ENCODE measurements at places on chromosomes 5 and 9. TPM values are rescaled to one million over a fixed set of nuclear protein-coding genes. Genes with fewer than 3 reads are reported as not detected.
A peak's percentile ranks its signal among the peaks of the same experiment; 100 is the strongest.

DNA sequence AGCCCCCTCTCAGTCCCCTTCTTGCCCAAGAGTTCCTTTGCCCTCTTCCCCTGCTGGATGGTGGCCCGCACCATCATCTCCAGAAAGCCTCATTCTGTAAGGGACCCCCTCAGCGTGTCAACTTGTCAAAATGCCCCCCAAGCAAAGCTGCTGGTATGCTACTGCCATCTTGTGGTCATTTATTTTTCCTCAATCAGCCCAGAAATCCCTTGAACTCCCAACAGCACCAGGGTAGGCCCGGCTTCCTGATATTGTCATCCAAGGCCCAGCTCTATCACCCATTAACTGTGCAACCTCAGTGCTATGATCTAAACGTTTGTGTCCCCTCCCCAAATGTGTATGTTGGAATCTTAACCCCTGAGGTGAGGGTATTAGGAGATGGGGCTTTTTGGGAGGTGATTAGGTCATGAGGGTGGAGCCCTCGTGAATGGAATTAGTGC lies 53.2 kb upstream of the FBXW11 start:
- DNase-seq: no peak

- no peak for DNase-seq
Measured at GRCh38 chr5:119071561-119071995, 691 bp downstream of the DMXL1 start.

DNA sequence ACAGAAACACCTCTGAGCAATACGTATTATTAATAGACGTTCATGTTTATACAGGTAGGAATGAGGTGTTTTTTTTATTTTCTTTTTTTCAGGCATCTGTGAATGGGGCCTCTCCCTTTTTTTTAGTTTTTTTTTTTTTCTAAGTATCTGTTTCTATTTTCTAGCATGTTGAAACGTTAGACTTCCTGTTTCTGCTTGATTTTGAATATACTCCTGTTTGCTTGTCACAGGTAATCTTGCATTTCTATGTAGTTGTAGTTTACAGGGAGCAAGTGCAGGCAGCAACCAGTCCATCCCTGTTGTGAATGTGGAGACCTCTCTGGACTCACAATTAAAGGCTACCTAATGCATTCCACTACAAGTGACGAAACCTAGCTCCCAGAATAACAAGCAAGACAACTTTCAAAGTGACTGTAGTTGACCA lies 22.8 kb upstream of the TNFAIP8 start:
- DNase-seq: no peak

- DNase-seq: no peak
Measured at GRCh38 chr5:95863383-95863757, 40.8 kb upstream of the GLRX start.

GRCh38 chr9:69364510-69365150 lies 39.6 kb downstream of the ENTREP1 start:
- DNase-seq: no peak

- DNase-seq: no peak
Measured at GRCh38 chr5:128537221-128537999, 635 bp downstream of the FBN2 start.

GRCh38 chr9:123411636-123412035 lies 55.6 kb downstream of the CRB2 start:
- DNase-seq: no peak

DNA sequence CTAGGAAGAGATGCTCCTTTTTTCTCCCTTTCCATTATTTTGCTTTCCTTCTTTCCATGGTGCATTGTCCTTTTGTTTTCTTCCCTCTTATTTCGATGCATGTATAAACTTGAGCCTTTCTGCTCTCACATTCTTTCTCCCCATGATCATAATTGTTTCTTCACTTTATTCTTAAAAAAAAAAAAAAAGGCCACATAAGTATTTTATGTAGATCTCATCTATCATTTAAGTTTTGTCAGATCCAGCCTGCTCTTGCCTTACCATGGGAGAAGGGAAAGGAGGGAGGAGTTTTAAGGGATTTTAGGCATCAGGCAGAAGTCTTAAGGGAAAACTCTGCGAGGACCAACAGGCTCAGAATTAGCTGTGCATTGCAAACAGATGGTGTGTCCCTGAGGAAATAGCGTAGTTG lies 11.1 kb downstream of the TGFBR1 start:
- DNase-seq: no peak

GRCh38 chr9:125556046-125556721 lies 150.8 kb downstream of the MAPKAP1 start:
- no peak for DNase-seq

DNA sequence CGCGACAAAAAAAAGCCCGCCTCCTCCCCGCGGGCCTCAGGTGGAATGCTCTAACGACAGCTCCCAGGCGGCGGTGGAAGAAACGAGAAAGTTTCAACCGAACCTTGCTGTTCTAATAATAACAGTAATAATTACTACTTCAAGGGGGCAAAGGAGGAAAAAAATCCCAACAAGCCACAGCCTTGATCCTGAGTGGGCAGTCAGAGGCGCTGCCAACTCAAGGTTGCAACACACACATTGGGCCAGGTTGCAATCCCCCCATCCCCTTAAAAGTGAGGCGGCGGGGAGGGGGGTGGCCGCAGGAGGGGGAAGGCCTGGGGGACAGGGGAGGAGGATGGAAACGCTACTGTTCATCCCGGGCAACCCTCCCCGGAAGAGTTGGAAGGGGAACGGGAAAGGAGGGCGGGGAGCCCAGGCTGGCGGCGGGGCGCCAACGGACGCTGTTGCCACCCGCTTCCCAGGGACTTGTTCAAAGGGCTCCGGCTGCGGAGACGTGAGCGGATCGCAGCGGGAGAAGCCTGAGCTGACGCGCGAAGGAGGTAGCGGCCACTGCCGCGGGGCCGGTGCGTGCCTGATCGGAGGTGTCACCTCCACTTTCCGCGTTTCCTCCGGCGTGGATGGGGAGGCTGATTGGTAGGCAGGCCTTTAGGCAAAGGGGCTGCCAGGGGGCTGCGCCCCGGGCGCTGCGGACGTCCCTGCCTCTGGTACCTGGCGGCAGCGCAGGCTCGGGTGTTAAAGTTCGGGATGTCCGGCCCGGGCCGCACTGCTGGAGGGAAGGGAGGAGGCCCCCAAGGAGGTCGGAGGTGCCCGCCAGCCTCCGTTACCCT lies 647 bp downstream of the SMARCA2 start:
- DNase-seq: no peak

DNA sequence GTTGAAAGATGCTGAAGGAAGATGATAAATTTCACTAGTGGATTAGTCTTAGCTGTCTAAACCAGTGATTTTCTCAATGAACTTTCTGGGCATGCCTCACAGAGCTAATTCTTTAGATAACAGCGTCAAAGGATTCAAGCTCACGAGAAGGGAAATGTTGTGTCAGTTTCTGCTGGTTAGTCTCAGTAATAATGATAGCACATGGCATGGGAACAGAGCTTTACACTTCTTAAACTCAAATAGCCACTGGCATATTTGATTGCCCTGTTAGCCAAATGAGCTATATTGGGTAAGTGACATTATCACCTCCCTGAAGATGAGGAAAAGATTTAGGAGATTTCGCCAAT lies 139.3 kb upstream of the NR3C1 start:
- DNase-seq: no peak

DNA sequence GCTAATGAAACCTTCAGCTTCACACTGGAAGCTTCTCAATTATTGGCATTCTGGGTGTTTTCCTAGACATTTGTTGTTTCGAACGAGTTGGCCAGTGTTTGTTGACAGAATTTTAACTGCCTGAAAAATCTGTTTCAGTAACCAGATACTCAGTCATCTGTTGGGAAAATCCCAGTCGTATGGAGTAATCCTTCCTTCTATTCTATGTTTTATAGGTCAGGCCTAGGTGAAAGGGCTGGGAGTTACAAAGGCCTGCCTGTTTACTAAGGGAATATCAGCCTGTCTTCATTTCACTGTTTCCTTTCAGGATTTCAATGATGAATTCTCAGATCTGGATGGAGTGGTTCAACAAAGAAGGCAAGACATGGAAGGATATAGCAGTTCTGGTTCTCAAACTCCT lies 59.9 kb downstream of the GRAMD2B start:
- no peak for DNase-seq

DNA sequence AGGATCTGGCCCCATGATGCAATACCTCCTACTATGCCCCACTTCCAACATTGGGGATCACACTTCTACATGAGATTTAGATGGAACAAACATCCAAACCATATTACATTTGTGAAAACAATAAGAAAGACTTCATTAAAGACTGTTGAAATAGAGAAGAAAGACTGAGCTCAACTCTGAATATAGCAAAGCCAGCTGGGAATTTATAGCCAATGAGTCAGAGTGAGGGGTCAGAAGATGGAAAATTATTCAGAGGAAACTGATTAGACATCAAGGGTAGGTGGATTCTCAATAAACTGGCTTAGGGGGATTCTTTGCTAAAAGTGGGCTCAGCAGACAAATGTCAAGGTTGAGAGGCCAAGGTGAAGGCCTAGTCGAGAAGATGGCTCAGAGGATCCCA lies 25.6 kb downstream of the BTF3 start:
- DNase-seq: no peak

GRCh38 chr5:776862-777711 lies 7.4 kb downstream of the ZDHHC11B start:
- no peak for DNase-seq

DNA sequence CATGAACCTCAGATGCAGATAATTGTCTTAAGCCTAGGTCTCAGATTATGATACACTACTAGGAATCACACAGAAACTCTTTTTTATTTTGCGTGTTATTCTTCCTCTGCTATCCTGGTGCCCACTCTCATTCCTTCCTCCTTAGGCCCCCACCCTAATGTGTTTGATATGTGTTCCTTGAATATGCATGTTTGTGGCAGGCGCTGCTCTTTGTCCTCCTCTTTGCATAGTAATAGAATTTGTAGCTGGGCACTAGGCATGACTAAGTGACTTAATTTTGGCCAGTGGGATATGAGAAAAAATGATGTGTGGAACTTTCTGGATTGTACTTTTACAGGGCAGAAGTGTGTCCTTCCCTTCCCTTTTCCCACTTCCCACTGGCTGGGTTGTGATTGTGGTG lies 345.1 kb downstream of the RAB3C start:
- DNase-seq: no peak

DNA sequence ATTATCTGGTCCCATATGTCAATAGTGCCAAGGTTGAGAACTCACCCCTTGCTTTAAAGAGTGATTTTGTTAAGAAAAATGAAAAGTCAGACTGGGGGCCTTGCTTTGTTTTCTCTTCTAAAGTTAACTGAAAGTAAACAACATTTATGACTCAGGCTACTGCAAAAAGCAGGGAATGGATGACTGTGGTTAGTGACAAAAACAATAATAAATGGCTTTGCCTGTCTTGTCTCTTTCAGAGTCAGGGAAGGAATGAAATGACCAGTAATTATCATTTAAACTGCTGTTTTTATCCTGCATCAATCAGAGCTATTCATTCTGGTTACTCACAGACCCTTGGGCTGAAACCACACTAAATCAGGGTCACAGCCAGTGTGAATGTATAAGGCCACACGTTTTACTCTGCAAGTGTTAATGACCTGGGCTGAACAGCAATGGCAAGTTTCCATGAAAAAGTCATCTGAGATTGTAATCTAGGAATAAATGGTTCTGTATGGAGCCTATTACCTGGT lies 112.2 kb downstream of the ZNF608 start:
- DNase-seq: no peak

- peak; percentile 62 for DNase-seq
Measured at GRCh38 chr5:32852535-32852934, 141.4 kb downstream of the NPR3 start.

- no peak for DNase-seq
Measured at GRCh38 chr5:67669916-67670315, 473.3 kb upstream of the CD180 start.

GRCh38 chr5:26245321-26245720 lies 793.1 kb downstream of the CDH9 start:
- DNase-seq: no peak

GRCh38 chr5:137478043-137478442 lies 21.1 kb downstream of the SPOCK1 start:
- DNase-seq: no peak

DNA sequence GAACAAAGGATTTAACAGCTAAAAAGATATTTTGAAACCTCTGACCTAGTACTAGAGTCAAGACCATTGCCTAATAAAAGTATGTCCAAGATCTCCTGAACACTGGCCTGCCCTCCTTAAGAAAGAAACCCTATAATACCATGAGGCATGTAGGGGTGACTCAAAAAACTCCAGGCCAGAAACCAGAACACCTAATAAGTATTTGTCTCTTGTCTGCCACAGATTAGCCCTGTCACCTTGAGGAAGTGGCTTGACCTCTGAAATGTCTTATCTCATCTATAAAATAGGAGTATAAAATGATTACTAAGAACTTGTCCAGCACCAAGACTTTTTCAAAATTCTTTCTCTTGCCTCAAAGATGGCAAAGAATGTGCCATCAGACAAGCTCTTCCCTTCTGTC lies 125.5 kb upstream of the RASGRF2 start:
- DNase-seq: no peak

PPIC gene
- 25.0 TPM for total RNA-seq

OR13J1 gene
- not detected for total RNA-seq

GPX3 gene
- 10.9 TPM for total RNA-seq

SLC36A2 gene
- not detected for total RNA-seq

GABRA1 gene
- not detected for total RNA-seq

IL9 gene
- total RNA-seq: not detected
